Cerebellum (tissue), 4 donors: ENCODE measurements at places on chromosomes 4 and X. TPM values are rescaled to one million over a fixed set of nuclear protein-coding genes. Genes with fewer than 3 reads are reported as not detected.

The NPNT gene
- 2.0 TPM for total RNA-seq

The TMEM47 gene
- 48.0 TPM for total RNA-seq

The SLC34A2 gene
- 0.54 TPM for total RNA-seq

The XAGE1A gene
- not detected for total RNA-seq

The NPY1R gene
- 8.2 TPM for total RNA-seq

The RRH gene
- 0.64 TPM for total RNA-seq

The CPLX1 gene
- 3.4 TPM for total RNA-seq

The PFKFB1 gene
- total RNA-seq, result 0.45 TPM

The SLC25A5 gene
- total RNA-seq, result 80.8 TPM

The DGAT2L6 gene
- not detected for total RNA-seq

The RAB40AL gene
- total RNA-seq, result 1.5 TPM

GRCh38 chrX:51889851-51890250, 3.6 kb upstream of the MAGED1 start:
- no peak for DNase-seq

- no peak for DNase-seq
Observed at GRCh38 chr4:180788729-180789128, 1454.5 kb upstream of the TENM3 start.

GRCh38 chr4:87805971-87806370, 6.6 kb downstream of the IBSP start:
- no peak for DNase-seq

GRCh38 chrX:86023811-86024210, 23.5 kb downstream of the CHM start:
- DNase-seq, result no peak

DNA sequence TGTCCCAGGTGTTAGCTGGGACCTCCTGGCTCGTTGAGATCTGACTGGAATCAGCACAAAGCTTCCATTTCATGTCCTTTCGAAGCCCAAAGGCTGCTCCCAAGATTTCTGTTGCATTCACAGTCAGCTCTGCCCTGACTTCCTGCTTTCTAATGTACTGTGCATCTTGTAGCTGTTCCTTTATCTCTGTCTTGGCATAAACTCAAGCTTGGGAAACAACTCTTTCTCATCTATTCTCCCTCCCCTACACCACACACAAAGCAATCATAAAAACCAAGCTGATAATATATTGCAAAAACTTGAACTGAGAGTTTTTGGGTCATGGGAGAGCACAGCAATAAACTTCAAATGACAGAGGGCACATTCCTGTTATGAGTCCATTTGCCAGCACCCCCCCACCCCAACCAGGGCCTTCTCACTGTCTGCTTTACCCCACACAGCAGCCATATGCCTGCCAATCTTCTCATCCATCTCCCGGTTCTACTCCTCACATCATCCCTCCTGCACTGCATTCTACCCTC, 76.3 kb downstream of the SYNPO2 start:
- DNase-seq, result no peak

DNA sequence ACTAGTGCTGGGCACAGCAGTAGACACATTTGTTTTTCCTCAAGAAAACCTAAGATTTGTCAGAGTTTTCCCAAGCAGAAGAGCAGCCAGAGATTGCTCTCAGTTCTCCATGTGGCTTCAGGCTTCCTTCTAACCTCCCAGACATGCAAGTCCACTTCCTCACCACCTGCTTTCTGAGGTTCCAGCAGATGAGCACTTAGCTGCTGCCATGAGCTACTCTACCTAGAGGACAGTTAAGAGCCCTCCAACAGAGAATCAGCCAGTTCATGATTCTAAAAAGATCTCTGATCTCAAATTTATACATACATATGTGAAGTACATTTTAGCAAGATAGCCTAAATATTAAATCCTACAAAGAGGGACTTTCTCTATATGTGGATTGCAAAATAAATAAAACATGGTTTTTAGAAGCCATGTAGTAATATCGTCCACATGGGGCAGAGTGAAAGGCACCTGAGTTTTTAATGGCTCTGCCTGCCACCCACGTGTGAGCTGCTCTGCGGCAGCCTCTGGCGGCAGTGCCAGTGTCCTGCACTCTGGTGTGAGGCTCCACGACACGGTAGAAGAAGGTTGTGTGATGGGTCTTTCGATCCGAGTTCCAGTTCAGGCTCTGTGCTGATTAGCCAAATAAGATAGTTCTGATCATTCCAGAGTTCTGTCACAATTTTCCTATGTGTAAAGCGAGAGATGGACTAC, 10.3 kb downstream of the CYP4V2 start:
- no peak for DNase-seq

DNA sequence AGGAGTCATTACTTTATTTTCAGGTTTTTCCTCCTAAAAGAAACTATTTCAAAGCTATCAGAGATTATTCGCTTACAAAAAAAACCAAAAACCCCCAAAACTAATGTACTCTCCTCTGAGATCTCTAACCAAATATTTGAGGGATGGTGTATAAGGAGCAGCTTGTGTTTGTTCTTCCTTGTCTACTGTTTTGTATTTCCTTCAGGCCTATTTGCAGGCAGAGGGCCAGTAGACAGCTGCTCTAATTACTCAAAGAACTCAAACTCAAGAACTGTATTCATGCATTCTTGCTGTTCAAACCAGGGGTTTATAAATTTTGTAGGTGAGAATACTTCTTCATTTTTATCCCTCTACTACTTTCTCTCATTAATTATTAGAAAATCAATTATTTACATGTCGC, 51.3 kb downstream of the SH3RF1 start:
- DNase-seq, result no peak

GRCh38 chr4:155094201-155094820, 114.1 kb upstream of the NPY2R start:
- no peak for DNase-seq

DNA sequence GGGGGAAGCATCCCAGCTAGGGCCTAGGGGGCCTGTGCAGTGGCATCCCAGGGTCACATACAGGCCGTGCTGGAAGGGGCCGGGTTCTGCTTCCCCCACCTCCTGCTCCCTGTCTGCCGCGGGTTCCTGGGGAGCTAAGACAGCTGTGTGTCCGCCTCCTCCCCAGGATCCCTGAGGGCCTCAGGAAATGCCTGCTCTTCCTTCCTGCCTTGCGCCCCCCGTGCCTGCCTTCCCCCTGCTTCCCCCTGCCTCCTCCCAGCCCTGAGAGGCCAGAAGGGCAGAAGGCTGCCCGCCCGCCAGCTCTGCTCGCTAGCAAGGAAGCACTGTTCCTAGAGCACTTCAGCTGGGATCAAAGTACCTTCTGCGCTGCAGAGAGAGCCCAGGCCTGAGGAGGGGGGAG, 2.9 kb upstream of the BGN start:
- no peak for DNase-seq
